NCI-H526 (cell line): ENCODE measurements at places on chromosomes 5 and 9.

DNA sequence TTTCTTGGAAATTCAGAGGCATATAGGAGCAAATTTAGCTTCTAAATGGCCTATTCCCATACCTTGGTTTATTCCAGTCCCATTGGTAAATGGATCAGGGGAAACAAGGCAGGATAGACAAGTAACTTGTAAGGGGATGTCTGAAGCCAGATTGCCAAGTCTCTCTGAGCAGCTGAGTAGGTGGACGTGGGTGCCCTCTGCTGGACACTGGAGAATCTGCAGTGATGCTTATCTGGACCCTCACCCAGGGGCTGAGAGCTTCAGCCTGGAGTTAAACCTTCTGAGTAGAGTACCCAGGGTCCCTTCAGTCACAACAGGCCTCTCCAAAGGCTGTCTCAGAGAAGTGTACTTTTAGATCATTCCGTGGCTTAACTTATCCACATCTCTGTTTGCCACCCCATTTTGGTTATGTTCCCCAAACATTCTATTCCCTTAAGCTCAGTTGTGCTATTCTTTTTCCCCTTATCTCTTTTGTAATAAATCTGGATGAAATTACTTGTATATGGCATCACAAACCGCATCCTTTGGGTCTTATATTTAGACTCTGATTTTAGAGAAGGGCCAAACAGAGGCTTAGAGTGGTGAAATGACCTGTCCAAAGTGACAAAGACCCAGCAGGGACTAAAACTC is 218.3 kb upstream of the GLRA1 start:
- DNase-seq, result peak; percentile 18

DNA sequence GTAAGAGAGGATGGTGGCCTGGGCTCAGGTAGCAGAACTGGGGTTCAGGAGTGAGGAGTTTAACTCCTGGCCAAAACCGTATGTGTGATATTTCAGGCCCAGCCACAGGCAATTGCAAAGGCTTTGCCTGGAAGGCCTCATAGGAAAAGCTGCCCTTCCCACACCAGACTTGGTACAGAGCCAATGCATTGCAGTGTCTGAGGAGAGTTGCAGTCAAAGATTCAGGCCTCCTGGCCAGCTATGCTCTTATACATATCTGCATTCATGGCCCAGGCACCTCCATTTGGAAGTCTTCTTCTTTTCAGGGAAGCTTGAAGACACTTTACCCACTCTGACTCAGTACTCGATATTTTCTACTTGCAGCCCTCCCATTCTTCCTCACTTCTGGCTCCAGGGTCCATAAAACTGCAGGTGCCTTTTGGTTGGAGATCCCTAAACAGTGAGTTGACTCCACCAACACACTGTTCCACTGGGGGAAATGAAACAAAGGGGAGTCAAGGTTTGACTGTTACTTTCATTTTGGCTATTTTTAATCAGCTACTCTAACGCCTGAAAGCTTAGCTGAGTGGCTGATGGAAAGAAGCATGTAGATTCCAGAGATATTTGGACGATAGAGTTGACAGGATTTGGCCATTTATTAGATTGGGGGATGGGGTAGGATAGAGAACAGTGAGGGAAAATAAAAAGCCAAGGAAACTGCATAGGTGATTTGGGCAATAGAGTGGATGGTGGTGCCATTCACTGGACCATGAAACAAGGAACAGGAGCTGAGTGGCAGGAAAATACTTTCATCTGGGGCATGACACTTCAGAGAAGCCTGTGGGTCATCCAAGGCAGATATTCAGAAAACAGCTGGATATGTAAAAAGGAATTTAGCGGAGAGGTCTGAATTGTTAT is 30.6 kb upstream of the IL33 start:
- DNase-seq, result no peak

- no peak for DNase-seq
Measured at GRCh38 chr5:95285409-95285755, 488 bp upstream of the MCTP1 start.

- DNase-seq, result no peak
Measured at GRCh38 chr9:76159293-76159926, 234.8 kb downstream of the RFK start.

DNA sequence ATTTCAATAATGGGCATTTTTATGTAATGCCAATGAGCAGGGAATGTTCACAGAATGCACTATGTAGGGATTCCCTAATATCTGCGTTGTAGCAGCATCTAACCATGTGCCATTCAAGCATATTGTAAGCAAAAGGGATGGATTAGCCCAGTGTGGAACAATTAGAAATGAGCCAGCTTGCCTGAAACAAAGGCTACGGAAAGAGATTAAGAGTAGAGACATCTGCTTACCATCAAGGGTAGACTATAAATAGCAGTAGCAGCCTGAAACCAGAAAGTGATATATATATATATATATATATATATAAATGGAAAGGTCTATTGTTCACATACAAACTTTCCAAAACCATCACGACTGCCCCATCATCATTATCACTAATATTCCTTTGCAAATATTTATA is 31.9 kb upstream of the CEP120 start:
- DNase-seq, result no peak

- DNase-seq, result no peak
Measured at GRCh38 chr5:72476275-72476674, 30.9 kb downstream of the ZNF366 start.

- no peak for DNase-seq
Measured at GRCh38 chr5:95572016-95572415, 17.1 kb downstream of the ARSK start.

DNA sequence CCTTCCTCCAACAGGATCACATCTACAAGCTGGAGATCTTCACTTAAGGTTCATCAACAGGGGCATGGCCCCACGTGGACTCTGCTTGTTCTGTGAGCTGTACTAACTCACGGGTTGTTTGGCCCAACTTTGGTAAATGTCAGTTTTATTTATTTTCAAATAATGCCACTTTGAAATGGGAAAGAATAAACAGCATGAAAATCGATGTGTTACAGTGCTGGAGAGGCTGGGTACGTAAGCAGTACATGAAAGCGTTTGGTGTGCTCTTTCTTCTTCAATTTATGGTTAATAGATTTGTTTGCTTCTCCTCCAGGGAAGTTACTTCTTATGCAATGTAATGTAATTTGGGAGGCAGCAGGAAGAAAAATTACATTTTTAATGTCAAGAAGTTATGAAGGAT is 389.9 kb upstream of the DAP start:
- DNase-seq, result no peak
